ENCODE measurements at places on chromosomes 7 and 10.

- ATAC-seq: no peak
Measured at GRCh38 chr7:18087026-18087686, 59.5 kb upstream of the PRPS1L1 start.

DNA sequence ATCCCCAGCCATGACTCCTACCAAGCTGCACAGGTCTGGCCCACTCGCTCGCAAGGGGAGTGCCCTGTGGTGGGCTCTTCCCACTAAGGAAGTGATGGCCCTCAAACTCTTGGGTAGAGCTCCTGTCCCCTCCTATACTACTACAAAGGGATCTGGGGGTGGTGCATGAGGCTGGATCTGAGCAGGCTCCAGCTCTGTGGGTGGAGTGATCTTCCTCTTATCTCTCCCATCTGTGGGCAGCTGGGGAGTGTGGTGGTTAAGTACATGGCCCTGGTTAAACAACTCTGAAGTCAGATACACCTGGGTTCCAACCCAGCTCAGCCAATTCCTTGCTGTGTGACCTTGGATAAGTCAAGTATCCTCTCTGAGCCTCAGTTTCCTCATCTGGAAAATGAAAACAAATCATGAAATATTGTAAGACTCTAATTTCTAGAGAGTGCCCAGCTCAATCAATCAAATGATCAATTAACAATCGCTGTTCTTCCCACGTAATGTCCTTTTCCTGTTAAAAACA is 17.4 kb downstream of the DDIT4 start:
- ATAC-seq: no peak

GRCh38 chr10:42646214-42646613 is 7.8 kb upstream of the ZNF33B start:
- no peak for ATAC-seq

DNA sequence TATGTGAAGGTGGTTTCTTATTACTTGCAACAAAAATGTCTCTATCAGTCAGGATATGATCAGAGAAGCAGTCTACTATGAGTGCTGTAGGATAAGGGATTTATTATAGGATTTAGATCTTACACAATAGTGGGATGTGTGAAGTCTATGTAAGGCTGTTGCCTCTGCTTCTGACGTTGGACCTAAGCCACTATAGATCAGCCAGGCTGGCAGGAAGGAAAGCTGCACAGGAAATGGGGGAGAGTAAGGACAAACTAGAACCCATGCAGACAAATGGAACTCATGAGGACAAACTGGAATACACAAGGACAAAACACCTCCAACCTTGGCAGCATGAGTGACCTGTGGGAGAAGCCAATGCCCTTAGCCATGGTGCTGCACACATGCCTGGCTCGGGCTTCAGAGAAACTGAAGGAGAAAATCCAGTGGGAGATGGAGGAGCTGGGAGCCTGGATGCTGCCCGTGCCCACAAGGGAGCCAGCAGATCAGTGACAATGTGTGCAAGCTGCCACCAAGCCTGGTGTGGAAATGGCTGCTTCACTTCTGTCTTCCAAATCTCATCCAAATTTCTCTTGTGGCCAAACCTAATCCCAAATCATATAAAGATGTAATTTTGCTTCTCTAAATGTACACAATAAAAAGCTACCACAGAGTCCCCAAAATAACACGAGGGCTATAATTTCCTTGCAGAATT is 147.0 kb upstream of the PCGF5 start:
- no peak for ATAC-seq

DNA sequence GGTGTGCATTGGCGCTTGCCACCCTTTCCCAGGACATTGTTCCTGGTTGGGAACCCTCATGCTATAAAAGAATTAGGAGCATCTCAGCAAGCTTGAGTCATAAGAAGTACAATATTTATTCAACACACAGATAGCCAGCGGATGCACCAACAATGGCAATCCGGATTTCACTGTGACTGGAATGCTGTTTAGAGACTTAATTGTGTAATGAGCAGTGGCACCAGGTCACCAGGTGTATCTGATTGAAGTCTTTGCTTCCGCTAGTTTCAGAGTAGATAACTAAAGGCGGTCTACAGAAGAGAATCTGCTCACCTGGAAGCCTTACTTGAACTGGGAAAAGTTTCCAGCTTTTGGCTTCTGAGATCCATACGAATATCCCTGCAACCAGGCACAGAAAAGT is 772.3 kb upstream of the GHITM start:
- ATAC-seq: no peak

GRCh38 chr10:112913661-112914287 is 36.3 kb upstream of the TCF7L2 start:
- ATAC-seq: no peak

- no peak for ATAC-seq
Measured at GRCh38 chr10:11446864-11447263, 164.6 kb downstream of the USP6NL start.

- no peak for ATAC-seq
Measured at GRCh38 chr7:17090751-17091150, 207.7 kb upstream of the AHR start.

GRCh38 chr7:29281782-29282541 is 87.4 kb downstream of the CHN2 start:
- peak; percentile 61 for ATAC-seq

DNA sequence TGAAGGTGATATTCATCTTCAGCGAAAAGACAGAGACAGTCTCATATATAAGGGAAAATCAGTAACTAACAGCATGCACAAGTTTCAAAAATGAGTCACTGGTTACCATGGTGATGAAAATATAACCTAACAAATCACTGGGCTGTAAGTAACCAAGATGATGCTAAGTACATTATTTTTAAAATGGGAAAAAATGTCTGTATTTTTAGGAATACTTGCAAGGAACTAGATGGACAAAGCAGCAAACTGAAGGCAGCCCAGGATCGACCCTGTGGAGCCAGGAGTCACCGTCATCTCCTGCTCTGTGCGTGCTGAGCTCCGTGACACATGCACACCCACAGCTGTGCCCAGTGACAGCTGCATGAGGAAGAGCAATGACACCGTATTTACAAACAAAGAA is 137.3 kb downstream of the ELMO1 start:
- ATAC-seq: no peak

- ATAC-seq: peak; percentile 92
Measured at GRCh38 chr7:129780257-129780973, 168.9 kb downstream of the NRF1 start.

GRCh38 chr7:132249256-132249971 is 326.9 kb downstream of the PLXNA4 start:
- ATAC-seq: peak; percentile 31

DNA sequence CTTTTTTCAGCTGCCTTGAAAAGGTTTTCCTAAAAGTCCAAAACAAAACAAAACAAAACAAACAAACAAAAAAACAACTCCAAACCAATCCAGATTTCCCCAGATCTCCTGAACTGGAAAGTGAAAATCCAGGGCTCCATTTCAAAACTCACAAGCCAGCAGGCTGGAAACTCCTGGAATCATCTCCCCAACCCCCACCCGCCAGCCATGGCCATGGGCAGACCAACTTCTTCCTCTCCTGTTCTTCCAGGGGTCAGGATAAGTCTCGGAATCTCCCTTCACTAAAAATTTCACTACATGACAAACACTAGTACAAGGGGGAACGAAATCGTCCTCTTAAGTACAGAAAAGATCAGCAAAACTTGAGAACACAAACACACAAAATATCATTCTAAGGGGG is 40.4 kb downstream of the GNA12 start:
- no peak for ATAC-seq

GRCh38 chr10:26031300-26031699 is 97.3 kb downstream of the MYO3A start:
- ATAC-seq: no peak

DNA sequence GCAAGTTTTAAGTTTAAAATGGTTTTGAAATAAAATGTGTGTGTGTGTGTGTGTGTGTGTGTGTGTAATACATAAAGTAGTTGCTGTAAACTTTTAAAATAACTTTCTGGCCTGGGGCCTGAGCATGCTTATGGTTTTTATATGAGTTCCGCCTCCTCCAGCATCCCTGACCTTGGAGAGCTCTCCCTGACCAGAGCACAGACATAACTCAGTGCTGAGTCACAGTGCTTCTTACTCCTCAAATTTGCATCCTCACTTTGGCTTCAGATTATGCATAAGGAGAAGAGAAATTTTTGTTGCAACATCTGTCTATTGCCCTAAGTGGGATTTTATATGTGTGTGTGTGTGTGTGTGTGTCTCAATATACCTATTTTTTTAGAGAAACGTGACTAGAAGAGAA is 200.8 kb downstream of the ELMO1 start:
- ATAC-seq: no peak

DNA sequence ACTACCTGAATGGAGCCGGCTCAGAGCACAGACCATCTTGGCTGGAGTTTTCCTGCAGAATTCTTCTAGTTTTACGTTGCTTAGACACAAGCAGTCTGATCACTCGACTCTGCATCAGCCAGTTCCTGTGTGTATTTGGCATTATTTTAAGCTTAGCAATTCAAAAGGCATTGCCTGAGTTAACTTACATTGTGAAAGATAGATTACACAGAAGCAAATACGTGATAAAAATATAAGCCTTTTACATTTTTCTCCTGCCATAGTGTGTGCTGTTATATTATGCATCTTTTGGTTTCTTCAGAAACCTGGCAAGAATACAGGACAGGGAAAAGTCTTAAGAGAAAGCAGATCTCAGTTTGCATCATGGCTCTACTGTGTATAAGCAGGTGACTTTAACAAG is 98.1 kb downstream of the LRRC4 start:
- ATAC-seq: no peak

DNA sequence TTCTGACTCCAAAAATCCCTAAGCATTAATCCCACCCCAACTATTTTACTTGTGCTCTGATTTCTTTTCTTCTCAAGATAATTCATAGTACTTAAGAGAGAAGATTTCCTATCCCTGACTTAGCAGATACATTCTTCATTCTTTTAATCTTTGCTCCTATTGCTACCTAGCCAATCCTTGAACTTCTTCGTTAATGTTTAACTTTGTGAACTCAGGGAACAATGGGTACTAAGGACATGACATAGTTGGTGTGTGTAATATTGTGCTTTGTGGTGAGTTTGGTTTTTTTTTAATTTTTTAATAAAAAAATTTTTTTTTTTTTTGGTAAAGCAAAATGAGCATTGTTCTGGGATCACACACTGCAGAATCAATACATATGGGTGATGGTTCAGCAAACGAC is 166.2 kb downstream of the CHCHD3 start:
- ATAC-seq: no peak

GRCh38 chr7:42108803-42109528 is 128.0 kb downstream of the GLI3 start:
- no peak for ATAC-seq

DNA sequence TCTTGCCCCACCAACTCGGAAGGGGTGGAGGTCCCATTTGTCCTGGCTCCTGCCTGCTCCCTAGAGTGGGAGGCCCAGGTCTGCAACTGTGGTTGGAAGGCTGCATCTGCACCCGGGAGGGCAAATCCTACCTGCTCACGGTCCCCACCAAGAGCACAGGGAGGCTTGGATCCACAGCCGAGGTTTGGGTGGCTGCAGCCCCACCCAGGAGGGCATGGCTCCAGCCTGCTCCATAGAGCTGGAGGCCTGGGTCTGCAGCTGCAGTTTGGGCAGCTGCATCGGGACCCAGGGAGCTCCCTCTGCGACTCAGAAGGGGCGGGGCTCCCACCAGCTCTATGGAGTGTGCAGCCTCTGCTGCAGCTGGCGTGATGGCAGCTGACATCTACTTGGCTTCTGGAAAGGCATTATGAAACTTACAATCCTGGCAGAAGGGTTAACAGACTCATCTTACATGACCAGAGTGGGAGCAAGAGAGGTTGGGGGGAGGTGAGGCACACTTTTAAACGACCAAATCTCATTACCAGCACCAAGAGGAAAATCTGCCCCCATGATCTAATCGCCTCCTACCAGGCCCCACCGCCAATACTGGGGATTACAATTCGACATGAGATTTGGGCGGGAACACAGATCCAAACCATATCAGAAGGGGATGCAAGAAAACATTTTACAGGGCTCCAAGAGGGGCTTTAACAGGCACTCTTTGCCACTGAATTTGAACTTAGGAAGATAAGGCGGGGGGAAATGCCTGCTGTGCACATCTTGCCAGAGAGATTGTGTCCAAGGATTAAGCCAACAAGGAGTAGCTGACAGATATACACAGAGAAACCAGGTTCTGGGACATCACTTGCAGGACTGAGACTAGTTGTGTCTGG is 8.2 kb upstream of the BLVRA start:
- no peak for ATAC-seq

GRCh38 chr7:40810274-40810673 is 675.5 kb downstream of the SUGCT start:
- ATAC-seq: no peak

GRCh38 chr7:143345428-143345900 is 17.0 kb downstream of the FAM131B start:
- peak; percentile 94 for ATAC-seq

DNA sequence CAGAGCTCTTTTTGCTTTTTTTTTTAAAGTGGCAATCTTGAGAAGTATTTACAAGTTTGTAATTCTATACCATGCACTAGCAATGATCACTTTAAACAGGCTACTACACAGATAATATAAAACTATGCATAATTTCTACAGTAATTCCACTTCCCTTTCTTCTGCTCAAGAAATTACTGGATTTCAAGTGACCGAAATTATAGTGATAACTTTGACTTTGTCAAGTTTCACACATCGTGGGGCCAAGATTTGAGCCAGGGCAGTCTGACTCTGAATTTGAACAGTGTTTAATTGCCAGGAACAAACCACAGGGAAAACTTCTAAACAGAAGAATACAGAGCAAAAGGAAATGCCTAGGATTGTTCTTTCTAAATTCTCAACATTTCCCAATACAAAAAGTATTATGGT is 288.3 kb upstream of the MKLN1 start:
- ATAC-seq: no peak

DNA sequence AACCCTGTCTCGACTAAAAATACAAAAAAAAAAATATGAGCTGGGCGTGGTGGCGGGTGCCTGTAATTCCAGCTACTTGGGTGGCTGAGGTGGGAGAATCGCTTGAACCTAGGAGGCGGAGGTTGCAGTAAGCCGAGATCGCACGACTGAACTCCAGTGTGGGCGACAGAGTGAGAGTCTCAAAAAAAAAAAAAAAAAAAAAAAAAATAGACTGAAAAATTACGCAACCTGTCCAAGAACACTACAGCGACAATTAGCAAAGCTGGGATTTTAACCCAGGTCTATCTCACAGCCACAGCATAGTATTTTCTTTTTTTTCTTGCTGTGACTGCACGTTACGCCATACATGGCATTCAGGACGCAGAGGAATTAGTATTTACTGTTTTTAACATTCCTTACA is 1.1 kb upstream of the RABGEF1 start:
- ATAC-seq: no peak

- no peak for ATAC-seq
Measured at GRCh38 chr7:142523821-142524460, 225.3 kb upstream of the PRSS1 start.

DNA sequence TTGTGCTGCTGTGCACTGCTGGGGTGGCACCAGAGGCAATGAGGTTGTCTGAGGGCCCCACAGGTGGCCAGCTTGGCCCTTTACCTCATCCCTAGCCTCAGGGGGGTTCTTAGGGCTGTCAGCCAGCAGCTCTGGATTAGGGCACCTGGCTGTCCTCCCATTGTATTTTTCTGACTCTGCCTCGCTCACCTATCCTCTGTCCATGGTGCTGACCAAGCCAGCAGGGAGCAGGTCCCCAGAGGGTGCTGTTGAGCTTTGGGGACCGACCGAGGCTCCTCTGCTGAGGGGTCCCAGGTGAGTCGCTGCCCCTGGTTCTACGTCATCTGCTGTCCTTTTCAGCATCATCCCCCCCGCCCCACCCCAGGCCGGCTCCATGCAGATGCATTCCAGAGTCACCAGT is 32.1 kb upstream of the ZNF735 start:
- ATAC-seq: no peak
